AML-193 (cell line): ENCODE measurements at places on chromosomes 16 and 17.

GRCh38 chr17:67281743-67282142 lies 36.7 kb upstream of the HELZ start:
- DNase-seq = no peak

DNA sequence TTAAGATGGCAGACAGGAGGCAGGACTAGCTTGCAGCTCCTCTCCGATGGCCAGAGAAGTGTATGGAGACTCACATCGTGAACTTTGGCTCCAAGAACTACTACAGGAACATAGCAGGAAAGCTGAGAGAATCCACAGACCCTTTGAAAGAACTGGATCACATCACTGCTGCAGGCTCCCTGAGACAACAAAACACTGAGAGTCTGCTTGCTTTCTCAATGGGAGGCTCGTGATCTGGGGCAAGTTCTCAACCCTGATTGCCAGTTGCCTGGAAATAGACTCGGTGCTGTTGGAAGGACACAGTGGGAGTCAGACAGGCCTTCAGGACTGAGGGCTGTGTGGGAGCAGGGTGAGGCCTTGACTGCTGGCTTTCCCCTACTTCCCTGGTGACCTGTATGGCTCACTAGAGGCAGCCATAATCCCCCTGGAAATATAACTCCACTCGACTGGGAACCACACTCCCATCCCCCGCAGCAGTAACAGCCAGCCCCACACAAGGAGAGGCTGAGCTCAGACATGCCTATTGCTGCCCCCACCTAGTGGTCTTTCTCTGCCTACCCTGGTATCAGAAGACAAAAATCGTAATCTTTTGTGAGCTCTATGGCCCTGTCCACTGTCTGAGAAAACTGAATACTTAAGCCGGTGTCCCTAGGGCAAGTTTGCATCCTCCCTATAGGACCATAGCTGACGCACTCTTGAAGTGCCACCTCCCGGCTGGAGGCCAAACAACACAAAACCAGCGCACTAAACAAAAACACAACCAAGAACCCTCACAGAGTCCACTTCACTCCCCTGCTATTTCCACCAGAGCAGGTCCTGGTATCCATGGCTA lies 238.4 kb downstream of the CEP112 start:
- no peak for DNase-seq

- no peak for DNase-seq
These were observed 68.2 kb downstream of the PLD6 start for GRCh38 chr17:17137731-17138585.

- DNase-seq = no peak
These were observed 669.3 kb downstream of the MAF start for GRCh38 chr16:78931267-78931666.

GRCh38 chr16:55207693-55208428 lies 116.1 kb upstream of the IRX6 start:
- no peak for DNase-seq

- DNase-seq = no peak
These were observed 108.5 kb downstream of the RAB11FIP4 start for GRCh38 chr17:31499771-31500554.

- DNase-seq = no peak
These were observed 50.1 kb downstream of the PRMT7 start for GRCh38 chr16:68360956-68361355.

DNA sequence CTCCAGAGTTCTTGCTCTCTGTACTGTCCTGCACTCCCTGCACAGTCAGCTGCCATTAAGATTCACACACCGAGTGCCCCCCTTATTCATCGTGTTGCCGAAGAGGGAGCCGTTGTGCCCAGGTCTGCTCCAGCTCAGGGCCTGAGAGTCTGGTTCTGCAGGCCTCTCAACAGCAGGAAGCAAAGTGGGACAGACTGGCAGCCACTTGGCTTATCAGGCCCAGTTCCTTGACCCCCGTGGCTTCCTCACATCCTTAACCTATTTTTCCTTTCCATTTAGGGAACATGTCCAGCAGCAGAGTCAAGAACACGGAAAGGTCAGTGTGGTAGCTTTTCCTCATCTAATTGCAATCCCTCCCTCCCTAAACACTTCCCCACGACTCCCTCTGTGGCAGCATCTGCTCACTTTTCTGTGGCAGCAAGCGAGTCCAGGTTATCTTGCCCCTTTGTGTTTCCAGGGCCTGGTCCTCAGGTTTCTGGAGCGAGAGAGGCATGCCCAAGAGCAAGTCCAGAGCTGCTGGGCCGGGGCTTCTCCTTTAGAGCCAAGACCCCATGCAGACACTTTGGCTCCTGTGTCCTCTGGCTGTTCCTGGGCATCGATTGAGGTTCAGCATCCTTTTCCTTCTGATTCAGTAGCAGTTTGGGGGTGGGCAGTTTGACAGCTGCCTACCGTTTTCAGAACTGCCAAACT lies 22.1 kb upstream of the ADAM11 start:
- no peak for DNase-seq
